ENCODE measurements at places on chromosomes 6 and 20.
A peak's percentile ranks its signal among the peaks of the same experiment; 100 is the strongest.

GRCh38 chr6:79841577-79842375, 105.6 kb downstream of the ELOVL4 start:
- no peak overlapping the region for H3K4me3 ChIP-seq
- H3K27me3 ChIP-seq = peaks cover 12% of the 10 kb centered on the region
- DNase-seq = no peak
- H3K27ac ChIP-seq = no peak overlapping the region
- no peaks in the 10 kb centered on the region for H3K36me3 ChIP-seq

DNA sequence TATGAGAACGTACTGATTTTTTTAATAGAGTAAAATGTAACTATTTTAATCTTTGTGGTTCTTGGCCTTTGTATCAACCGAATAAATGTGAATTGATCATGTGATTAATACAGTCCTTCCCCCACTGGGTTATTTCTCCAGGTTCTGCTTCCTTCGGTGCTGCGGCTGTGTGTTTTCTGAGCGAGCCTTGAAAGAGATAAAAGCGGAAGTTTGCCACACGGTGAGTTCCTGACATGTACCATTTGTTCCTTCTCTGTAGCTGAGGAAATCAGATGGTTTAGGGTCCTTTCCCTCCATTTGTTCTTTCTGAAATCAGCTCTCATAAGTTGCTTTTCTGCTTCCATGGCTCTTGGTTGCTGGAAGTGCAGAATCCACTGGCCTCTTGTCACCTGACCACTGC, 15.5 kb downstream of the RTF2 start:
- no peak overlapping the region for H3K4me3 ChIP-seq
- DNase-seq = no peak
- H3K27ac ChIP-seq = peak overlapping the region; percentile 83
- no peaks in the 10 kb centered on the region for H3K27me3 ChIP-seq
- H3K4me1 ChIP-seq = peaks cover 39% of the 10 kb centered on the region
- peaks cover 19% of the 10 kb centered on the region for H3K36me3 ChIP-seq

GRCh38 chr6:100461917-100462705, 2.6 kb downstream of the SIM1 start:
- DNase-seq = no peak
- H3K4me1 ChIP-seq = peaks cover 4% of the 10 kb centered on the region
- H3K36me3 ChIP-seq = no peaks in the 10 kb centered on the region

- no peaks in the 10 kb centered on the region for H3K4me1 ChIP-seq
- H3K27me3 ChIP-seq = peaks cover 24% of the 10 kb centered on the region
- H3K27ac ChIP-seq = no peak overlapping the region
- no peak for DNase-seq
- H3K4me3 ChIP-seq = no peak overlapping the region
- no peaks in the 10 kb centered on the region for H3K36me3 ChIP-seq
Observed at GRCh38 chr6:134015719-134016557, 36.5 kb downstream of the SLC2A12 start.

GRCh38 chr20:22808628-22809027, 224.3 kb upstream of the FOXA2 start:
- H3K27ac ChIP-seq = no peak overlapping the region
- no peak for DNase-seq
- peaks cover 6% of the 10 kb centered on the region for H3K27me3 ChIP-seq
- no peaks in the 10 kb centered on the region for H3K4me1 ChIP-seq
- H3K36me3 ChIP-seq = no peaks in the 10 kb centered on the region

Measured in T-helper 17 cell (primary cell).